ENCODE measurements at places on chromosomes 2 and 18.

- DNase-seq, result no peak
Observed at GRCh38 chr2:62297624-62298010, 101.7 kb downstream of the B3GNT2 start.

DNA sequence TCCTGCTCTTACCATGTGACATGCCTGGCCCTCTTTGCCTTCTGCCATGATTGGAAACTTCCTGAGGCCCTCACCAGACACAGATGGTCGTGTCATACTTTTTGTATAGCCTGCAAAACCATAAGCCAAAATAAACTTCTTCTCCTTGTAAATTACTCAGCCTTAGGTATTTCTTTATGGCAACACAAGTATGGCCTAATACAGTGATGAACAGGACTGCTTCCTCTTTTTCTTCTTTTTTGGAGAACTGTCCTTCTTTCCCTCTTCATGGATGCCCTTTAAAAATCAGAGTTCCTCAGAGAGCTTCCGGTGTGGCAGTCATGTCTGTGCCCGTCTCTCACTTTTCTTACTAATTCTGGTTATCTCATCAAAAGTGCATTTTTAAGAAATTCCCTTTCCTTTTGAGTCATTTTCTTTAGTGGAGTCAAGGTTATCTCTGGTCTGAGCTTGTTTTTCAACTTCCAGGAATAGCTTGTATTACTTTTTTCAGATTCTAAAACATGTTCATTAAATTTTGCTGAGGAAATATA lies 9.2 kb upstream of the IL1A start:
- DNase-seq, result peak; percentile 64

DNA sequence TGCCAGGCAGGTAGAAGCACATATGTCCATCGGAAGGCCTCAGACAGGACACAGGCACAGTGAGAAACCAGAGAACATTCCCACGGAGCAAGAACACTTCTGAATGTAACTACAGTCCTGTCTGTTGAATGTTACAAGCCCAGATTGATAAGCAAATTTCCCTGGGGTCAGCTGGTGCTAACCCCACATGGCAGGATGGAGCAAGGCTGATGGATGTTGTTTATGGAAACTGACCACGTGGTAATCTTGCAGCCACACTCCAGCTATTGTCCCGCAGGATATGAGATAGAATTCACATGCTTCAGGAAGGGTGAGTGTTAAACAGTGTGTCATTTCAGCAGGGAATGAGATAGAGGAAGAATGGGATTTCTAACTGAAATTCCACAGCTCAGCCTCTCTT lies 138.8 kb upstream of the COPS8 start:
- no peak for DNase-seq

DNA sequence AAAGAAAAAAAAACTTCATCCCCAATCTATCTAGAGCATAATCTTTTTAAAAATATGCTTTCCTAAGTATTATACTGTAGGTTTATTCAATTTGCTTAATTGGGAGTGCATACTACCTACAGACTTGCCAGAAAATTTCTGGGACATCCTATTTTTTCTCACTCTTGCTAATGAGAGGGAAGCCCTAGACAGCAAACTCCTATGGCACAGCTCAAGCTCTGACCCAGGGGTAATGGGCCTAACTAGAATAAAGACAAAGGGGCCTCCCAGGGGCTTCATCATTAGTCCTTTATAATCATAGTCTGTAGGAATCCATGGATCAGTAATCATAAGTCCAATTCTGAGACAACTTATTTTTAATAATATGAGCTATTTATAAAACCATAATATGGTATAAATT lies 142.6 kb upstream of the ITGA4 start:
- no peak for DNase-seq

DNA sequence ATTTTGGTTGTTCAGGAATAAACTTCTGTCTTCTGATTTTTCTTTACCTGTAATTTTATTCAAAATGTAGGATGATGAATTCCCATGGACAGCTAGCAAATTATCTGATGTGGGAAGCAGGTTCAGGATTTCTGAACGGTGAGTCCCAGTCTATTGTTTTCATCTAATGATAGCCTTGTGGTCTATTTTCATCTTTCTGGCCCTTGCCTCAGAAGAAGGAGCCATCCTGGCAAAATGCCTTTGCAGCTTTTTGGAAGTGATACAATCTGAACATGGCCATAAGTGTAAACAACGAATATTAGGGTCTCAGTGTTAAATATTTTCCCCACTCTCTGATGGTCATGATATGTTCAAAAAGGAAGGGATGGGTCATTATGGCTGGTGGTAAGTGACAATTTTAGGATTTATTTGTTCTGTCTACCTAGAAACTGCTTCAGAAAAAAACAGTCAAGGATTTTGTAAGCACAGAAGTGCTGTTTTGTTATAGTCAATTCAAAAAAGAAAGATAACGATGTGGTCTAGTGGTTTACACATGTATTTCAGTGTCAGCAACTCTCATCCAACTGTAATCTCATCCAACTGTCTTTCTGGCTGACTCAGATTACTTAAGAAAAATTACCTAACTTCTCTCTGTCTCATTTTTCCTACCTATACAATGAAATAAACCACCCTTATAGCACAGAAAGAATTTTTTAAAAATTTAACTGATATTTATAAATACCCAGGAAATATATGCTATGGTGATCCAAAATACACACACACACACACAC lies 272.6 kb upstream of the ERBB4 start:
- DNase-seq, result peak; percentile 73

All from IMR-90 (cell line).